Activated CD8-positive, alpha-beta memory T cell treated with anti-CD3 and anti-CD28 coated beads for 36 hours (primary cell): ENCODE measurements at places on chromosomes 3 and 15. TPM values are rescaled to one million over a fixed set of nuclear protein-coding genes. Genes with fewer than 3 reads are reported as not detected.

The ANKRD63 gene
- 0.17 TPM for total RNA-seq

The NRG4 gene
- total RNA-seq = not detected

The MOBP gene
- not detected for total RNA-seq

The UCN2 gene
- not detected for total RNA-seq

The NTRK3 gene
- not detected for total RNA-seq

The SLC2A2 gene
- total RNA-seq = not detected
